AG04450 (cell line): ENCODE measurements at places on chromosomes 11 and 22. TPM values are rescaled to one million over a fixed set of nuclear protein-coding genes. Genes with fewer than 3 reads are reported as not detected.

Gene HBG1
- polyA plus RNA-seq: 0.41 and 0.45 TPM in 2 replicates

- no peak for DNase-seq
Observed at GRCh38 chr11:128399251-128400121, 187.9 kb downstream of the ETS1 start.

DNA sequence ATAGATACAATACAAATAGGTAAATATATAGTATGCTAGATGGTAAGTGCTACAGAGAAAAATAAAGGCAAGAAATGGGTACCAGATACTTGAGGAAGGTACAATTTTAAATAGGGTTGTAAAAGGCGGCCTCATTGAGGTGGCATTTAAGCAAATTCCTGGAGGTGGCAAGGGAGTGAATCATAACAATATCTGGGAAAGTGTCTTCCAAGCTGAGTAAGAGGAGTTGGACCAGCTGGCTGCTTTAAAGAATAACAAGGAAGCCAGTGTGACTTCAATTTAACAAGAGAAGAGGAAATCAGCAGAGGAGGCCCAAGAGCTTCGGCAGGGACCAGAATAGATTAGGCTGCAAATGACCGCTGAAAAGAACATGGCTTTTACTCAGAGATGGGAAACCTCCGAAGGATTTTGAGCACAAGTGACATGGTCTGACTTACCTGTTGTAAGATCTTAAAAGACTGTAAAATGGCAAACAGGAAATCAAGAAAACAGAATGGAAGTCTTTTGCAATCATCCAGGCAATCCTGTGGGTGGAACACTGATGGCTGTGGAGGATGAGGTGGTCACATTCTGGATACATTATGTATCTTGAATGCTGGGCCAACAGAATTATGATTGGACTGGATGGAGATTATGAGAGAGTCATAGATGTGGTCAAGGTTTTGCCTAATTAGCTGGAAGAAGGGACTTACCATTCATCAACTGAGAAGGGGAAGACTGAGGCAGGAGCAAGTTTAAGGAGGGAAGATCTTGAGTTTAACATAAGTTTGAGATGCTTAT lies 77.2 kb downstream of the RDX start:
- DNase-seq: no peak

DNA sequence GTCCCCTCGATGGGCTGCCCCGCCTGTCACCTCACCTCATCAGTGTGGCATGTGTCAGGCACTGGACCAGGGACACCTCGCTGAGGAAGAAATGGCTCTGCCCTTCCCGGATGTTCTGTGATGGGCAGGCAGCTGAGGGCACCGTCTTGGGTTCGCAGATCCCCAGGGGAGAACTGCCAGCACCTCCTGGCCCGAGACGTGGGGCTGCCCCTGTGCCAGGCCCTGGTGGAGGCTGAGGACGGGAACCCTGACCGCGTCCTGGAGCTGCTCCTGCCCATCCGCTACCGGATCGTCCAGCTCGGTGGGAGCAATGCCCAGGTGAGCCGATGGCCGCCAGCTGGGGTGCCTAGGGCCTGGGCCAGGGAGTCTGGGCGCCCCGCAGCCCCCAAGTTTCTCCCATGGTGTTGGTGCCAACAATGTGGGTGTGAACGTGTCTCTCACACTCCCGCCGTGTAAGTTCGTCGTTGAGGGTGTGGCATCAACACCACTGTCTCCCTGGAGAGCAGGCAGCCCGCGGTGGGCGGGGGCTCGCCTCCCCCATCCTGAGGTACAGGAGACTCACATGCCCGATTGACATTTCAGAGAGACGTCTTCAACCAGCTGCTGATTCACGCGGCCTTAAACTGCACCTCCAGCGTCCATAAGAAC lies 7.3 kb upstream of the GTSE1 start:
- no peak for DNase-seq

- DNase-seq: no peak
Observed at GRCh38 chr11:2715716-2716350, 16.0 kb upstream of the KCNQ1OT1 start.

- DNase-seq: no peak
Observed at GRCh38 chr11:114136686-114137640, 77.5 kb downstream of the ZBTB16 start.
